ENCODE measurements at places on chromosomes 5 and 9.

DNA sequence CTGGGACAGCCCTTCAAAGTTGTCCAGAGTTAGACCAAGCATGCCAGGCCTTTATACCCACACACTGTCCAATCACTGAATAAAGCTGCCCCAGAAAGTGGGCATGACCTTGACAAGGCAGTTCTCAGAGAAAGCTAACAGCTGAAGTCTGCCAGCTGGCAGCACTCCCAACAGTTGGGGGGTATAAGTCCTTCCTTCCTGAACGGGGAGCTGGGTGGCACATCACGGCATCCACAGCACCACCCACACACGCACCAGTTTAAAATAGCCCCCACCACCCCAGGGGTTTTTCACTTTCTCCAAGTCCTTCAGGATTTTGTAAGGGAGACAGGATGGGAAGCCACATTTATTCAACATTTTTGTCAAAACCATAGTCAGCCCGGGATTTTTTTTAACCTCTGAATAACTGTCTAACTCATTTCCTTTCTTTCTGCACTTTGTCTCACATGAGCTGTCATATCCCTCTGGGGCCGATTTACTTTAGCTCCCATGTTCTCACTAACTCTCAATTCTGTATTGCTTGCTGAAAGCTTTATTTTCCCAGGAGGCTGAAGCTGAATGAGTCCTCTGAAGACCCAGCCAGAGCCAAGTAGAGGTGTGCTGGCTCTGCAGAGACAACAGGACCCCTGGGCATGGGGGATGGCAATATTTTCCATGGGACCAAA lies 15.4 kb downstream of the FAM81B start:
- DNase-seq: no peak

- DNase-seq: no peak
Measured at GRCh38 chr5:4246447-4246846, 650.8 kb downstream of the IRX1 start.

DNA sequence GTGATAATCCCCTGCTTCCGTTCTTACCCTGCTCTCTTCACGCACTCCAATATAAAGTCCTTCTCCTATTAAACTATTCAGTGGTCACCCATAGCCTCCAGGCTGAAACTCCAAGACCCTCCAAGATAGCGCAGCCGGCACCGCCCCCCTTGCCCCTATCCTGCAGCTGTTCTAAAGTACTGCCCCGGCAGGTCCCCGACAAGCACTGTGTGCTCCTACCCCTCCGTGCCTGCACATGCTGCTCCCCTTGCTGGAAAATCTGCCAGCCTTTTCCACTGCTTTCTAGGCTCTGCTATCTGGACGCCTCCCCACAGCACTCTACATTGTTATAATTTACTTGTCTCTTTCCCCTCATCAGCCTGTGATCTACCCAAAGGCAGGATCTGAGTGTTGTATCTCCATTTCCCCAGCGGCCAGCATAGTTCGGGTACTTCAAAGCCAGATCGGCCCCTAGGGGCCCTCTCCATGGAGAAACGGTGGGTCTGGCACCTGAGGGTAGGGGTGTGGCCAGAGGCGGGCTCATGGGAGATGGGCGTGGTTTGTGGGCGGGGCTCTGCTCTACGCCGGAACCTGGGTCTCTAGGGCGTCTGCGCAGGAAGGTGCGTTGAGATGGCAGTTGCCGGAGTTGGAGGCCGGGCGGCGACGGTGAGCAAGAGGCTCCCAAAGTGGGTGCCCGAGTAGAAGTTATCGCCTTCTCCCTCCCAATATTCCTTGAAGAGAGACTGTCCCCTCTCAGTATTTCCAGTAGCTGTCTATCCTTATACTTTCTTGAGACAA lies 83.5 kb upstream of the RUSC2 start:
- no peak for DNase-seq

GRCh38 chr9:126365780-126366179 lies 39.2 kb downstream of the MVB12B start:
- no peak for DNase-seq

- DNase-seq: no peak
Measured at GRCh38 chr5:56993241-56993640, 41.3 kb upstream of the MIER3 start.

DNA sequence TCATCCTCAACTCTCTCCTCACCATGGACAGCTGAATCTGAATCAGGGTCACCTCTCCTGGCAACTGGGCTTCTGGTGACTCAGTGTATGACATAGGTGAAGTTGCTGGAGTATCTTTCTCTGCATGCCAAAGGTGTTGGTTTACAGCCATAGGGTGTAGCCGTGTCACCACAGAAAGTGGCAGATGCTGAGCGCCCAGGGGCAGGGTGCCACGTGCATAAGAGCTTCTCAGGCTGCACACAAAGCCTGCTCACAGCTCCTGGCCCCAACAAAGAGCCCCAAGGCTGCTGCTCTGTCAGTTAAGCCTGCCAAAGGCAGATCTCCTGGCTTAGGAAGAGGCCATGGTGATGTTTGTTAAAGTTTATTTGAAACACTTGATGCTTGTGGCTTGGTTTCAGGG lies 297.7 kb upstream of the WWC1 start:
- no peak for DNase-seq

GRCh38 chr9:112777914-112778313 lies 27.4 kb downstream of the SNX30 start:
- no peak for DNase-seq

DNA sequence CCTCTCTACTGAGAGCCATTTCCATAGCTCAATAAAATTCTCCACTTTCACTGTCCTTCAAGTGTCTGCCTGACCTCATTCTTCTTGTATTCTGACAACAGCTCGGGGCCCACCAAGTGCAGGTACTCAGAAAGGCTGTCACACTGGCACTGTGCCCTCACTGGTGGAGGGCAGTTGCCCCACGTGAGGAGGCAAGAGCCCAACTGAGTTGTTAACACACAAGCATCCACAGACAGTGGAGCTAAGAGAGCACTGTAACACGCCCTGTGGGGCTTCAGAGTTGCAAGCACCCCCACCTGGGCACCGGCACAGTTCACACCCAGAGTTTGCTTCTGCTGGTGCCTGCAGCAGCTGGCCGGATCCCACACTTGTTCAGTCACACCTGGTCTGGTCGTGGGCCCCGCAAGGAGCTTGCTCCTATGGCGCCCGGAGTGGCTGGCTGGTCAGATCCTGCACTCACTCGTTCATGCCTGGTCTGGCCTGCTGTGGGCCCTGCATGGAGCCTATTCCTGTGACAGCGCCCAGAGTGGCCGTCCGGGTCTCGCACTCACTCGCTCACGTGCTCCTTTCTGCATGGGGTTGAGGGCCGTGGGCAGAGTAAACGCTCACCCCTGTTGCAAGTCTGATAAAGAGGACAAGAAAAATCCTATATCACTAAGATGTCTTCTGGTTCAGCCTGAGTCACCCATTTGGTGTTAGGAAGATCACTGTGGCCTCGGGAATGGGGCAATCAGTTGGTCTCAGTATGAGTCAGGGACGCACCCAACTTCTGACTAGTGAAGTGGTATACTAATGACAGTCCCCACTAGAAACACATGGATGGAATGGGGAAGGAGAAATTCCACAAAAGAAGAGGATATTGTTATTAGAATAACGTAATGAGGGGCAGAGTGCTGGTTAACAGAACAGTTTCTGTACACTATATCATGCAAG lies 87.0 kb upstream of the CCNH start:
- DNase-seq: no peak

- DNase-seq: no peak
Measured at GRCh38 chr5:154706416-154706815, 48.8 kb upstream of the LARP1 start.

DNA sequence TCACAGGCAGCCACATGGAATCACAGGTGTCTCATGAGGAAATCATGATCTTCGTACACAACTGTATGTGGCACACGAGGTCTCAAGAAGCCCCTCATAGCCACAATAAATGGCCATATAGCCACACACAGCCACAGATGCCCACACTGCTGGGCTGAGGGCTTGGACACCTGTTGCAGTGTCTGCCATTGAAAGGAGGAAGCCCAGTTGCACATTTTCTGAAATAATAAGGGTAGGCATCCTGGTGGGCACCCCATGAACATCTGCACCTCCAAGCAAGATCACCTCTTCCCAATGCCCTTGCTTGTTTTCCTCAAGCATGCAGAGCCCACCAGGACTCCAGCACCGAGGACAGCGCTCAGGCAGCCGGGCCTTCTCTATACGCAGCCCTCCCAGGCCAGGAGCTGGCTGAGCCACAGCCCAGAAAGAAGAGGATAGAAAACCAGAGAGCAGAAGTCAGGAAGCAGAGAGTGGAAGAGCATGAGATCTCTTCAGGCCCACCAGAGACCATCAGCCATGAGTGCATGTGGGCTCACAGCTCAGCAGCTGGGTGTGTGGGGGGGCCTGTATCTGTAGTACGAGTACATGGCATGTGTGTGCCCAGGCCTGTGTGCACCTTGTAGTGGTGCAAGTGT lies 1.0 kb upstream of the ACSL6 start:
- DNase-seq: no peak

- DNase-seq: no peak
Measured at GRCh38 chr9:115202960-115203751, 85.2 kb upstream of the TNC start.

- no peak for DNase-seq
Measured at GRCh38 chr5:97026721-97027120, 90.8 kb downstream of the LNPEP start.

GRCh38 chr5:69467442-69468225 lies 25.0 kb upstream of the OCLN start:
- no peak for DNase-seq

DNA sequence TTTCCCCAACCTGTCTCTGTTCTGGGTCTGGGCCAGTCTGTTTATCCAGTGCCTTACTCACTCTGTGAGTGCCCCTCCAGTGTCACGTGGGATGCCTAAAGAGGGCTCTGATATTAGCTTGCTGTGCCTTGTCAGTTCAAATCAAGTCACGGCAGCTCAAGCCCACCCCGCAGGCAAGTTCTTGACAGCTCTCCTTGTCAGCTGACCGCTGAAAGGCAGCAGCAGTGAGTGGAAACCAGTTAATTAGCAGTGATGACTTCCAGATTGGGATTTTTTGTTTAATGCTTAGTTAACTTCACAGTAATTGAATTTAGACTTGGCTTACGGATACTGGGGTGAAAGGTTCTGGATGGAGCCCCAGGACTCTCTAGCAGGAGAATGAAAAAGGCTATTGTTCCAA lies 210.1 kb downstream of the PSAT1 start:
- DNase-seq: no peak

DNA sequence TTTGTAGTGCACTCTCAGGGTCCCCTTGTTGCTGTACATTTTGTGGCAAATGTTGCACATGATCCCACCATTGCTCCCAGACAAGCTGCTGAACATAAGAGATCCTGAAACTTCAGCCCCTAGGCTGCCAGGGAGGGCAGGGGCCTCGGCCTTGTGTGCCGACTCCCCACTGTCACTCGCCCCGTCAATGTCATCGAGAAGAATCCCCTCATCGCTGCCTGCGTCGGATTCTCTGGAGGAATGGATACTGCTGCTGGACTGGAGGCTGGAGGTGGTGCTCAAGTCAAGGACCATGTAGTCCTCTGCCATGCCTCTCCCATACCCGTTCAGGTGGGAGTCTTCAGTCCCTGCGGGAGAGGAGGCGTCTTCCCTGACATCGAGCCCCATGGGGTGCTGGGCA lies 451.3 kb downstream of the BNC2 start:
- DNase-seq: no peak

DNA sequence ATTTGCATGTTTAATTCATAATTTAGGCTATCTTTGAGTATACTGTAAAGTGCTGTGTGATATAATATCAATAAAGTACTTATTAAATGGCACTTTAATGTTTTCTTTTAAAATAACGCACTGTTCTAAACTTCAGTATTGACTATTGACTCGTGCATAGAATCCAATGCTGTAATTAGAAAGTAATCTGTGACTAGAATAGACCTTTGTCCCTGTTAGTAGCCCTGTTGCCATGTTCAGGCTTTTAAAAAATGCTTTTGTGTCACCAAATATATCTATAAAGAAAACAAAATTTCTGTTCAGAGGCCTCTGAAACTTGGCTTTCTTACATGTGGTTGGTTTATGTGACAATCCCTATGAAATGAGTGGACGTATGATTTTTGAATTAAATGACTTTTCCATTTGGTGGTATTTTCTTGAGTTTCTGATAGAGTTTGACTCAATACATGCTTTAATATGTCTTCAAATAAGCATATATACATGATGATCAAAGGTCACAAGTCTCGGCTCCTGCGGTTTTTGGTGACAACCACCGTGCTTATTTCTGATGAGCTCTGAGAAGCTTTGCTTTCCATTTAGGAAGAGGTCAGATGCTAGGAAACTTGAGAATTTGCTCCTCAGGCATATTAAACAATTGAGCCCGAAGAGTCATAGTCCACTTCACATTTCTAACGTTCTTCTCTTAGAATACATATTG lies 174.7 kb downstream of the NR3C1 start:
- DNase-seq: no peak

DNA sequence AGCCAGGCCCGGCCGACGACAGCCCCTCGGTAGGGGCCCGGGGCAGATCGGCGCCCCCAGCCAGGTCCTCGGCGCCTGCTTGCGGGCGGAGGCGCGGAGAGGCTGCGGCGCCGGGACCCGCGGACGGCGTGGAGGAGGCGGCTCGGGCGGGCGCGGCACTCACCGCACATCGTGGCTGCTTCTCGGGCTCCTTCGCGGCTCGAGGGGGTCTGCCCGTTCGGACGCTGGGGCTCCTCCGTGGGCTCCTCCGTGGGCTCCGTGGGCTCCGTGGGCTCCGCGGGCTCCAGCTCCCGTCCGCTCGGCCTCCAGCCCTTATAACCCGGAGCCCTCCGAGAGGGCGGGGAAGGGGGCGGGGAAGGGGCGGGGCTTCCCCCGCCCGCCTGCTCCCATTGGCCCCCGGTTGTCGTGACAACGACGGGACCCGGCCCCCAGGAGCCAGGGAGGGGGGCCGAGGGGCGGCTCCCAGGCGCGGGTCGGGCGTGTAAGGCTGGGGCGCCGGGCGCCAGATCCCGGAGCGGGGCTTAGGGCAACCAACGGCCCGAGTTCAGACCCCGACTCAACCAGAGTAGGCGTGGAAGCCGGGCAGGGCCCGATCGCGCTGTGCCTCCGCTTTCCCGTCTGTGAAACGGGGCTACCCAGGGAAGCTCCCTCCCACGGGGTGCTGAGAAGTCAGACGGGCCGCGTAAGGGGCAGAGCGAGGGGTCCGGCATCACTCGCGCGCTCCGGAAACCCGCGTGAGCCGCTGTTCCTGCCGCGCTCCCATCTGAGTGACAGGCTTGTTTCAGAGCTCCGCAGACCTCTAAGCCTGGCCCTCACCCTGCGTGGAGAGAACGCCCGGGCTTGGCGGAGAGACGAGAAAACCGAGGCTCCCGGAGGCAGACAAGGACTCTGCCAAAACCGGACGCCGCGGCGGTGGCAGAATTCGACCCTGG lies at the start of gene GFPT2:
Gene GFPT2, minus strand, starts transcription at position 289 of the 932 bp plus-strand sequence. Its CDS starts 119 bp downstream, at position 170.
- peak; percentile 62 for DNase-seq

GRCh38 chr9:2289263-2289662 lies 274.1 kb downstream of the SMARCA2 start:
- DNase-seq: no peak

Measured in activated naive CD4-positive, alpha-beta T cell treated with anti-CD3 and anti-CD28 coated beads, Interleukin-2, amount 50 U/mL, for 72 hours (primary cell).